ENCODE measurements at places on chromosomes 4 and X.
A peak's percentile ranks its signal among the peaks of the same experiment; 100 is the strongest.

DNA sequence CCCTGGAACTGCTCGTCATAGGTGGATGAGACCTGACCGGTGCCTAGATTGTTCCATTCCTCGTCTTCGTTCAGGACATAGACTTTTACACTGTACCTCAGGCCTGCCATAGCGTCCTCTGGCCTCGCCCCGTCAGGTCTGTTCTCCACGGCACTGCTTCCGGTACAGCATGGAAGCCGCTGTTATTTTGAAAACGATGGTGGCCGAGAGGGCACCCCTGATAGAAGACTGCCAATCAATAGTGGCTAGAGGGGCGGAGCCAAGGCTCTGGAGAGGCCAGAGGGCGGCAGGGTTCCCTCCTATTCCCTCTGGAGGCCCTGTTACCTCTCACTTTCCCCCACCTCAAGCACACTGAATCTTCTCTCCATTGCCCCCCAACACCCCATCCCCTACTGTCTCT lies at the start of gene PPP4R3C:
Gene PPP4R3C (minus strand): TSS at position 155 of the 400 bp plus-strand sequence. CDS start 45 bp downstream, at position 110.
- DNase-seq, result no peak

GRCh38 chr4:114603497-114603896 lies 4.9 kb downstream of the UGT8 start:
- DNase-seq, result no peak

GRCh38 chr4:36165631-36166005 lies 78.7 kb downstream of the ARAP2 start:
- DNase-seq, result no peak

DNA sequence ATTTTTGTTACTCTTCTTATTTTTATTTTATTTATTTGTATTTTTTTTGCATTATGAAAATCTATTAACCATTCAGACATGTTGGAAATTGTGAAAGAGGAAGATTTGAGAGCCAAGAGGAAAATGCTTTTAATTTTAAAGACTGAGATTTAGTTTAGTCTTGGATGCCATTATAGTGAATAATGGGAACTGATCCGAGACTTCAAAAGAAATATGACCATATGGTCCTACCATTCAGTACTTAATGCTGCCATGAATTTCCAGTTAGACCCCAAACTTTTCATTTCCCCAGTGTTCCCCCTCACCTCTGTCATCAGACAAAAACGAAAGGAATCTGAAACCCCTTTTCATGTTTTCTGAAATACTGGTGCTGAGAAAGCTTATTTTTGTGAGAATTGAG lies 95.5 kb downstream of the TENM3 start:
- no peak for DNase-seq

- DNase-seq, result peak; percentile 38
Observed at GRCh38 chrX:40543661-40544328, 37.0 kb upstream of the ATP6AP2 start.

GRCh38 chrX:42818151-42818921 lies 40.4 kb upstream of the PPP1R2C start:
- no peak for DNase-seq

GRCh38 chr4:8171984-8172924 lies 13.6 kb upstream of the ABLIM2 start:
- no peak for DNase-seq

DNA sequence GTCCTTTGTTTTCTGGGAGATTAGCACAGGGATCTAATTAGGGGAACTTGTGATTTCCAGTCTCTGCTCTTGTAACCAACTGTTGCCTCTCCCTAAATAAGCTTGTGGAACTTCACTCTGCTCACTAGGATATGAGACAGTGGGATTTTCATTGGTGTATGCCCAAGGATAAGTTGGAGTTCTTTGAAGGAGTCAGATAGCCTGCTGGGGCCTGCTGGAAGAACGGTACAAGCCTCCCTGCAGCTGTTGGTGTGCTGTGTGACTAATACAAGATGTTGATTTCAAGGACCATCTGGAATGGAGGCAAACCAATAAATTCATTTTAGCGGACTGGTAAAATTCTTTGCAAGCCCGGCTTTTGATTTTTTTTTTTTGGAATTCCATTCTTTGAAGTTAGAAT lies 167.0 kb downstream of the AASDH start:
- no peak for DNase-seq

GRCh38 chr4:147787204-147787603 lies 55.3 kb downstream of the ARHGAP10 start:
- DNase-seq, result no peak

GRCh38 chr4:140790765-140791164 lies 34.6 kb upstream of the TBC1D9 start:
- peak; percentile 49 for DNase-seq

All from muscle of back (tissue), 13 donors.